Esophagus squamous epithelium (tissue), 5 donors: ENCODE measurements at places on chromosomes 13 and 19.

- no peak for DNase-seq
Measured at GRCh38 chr13:101965096-101965495, 436.8 kb downstream of the FGF14 start.

DNA sequence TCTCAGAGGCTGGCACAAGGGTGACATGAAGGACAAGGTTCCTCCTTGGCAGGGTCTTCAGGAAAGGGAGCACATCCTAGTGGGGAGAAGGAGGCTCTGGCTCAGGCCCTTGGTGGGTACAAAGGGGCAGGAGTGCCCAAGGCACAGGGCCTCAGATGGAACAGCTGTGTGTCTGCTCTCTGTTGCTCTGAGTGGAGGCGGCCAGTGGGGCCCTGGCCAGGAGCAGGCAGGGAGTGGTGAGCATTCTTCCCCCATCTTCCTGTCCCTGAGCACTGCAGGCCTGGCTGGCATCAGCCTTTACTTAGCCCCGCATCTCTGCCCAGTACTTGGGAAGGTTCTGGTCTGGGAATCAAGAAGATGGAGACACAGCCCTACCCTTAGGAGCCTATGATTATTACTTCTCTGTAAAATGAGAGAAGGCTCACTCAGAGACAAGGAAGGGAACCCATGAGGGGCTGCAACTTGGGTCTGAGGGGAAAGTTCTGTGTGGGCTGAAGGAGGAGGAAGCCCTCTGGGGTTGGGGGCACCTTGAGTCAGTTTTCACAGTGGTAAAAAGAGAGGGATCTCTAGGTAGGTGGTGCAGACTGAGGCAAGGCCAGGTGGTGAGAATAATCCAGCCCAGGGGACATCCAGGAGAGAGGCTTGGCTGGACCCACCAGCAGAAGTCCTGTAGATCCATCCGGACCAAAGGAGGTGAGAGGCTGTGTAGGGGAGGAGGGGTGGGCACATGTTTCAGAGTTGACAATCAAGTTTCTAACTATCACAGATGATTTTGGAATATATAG lies 173.5 kb downstream of the TSHZ3 start:
- DNase-seq = no peak

GRCh38 chr13:30509254-30510050 lies 43.7 kb upstream of the HMGB1 start:
- DNase-seq = no peak

DNA sequence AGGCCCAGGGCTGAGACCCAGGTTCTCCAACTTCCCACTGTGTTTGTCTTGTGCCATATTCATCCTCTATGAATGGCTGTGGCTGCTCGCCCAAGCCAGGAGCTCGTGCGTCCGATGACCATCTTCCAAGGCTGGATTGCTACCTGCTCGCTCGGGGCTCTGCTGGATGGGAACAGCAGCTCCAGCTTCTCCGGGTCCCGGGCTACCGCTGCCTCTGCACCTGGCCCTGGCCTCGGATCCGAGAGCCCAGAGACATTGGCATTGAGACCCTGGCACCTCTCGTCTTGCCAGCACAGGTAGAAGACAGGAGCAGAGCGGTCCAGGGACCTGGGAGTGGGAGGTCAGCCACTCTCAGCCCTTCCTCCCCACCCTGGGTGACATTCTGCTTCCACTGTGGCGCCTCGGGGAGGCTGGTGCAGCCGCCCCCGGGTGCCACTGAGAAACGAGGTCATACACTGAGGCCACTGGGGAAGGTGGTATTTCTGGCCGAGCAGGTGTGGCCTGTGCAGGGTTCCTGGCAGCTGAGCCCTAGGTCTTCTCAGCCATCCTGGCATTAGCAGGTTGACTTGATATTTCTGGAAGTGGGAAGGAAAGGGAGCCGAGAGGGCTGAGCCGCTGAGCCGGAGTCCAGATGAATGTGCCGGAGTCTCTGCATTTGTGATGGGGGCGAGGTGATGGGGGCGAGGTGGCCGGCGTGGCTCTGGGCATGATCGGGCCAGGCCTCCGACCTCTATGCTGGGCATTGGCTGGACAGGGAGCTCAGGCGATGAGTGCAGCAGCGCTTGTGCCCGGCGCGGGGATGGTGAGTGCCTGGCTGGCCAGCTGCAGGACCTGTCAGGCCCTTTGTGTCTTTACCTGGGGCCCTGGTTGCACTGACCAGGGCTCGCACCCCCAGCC lies 18.6 kb downstream of the NDUFB7 start:
- no peak for DNase-seq

- no peak for DNase-seq
Measured at GRCh38 chr19:4453232-4454179, 4.1 kb downstream of the UBXN6 start.

DNA sequence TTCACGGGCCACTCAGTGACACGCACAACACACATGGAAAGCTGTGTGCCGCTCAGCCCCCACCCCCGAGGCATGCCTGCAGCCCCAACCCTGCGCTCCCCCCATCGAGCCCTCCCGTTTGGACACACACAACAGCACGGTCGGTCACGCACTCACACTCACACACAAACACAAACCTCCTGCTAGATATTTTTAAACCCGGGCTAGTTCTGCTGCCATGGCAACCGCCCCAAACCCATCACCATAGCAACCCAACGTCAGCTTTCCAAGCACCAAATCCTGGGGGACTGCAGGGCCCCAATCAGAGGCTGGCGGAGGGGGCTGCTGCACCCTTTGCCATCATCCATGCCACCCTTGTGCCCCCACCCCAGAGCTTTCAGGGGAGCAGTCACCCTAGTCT lies 2.5 kb upstream of the NOVA2 start:
- DNase-seq = no peak

DNA sequence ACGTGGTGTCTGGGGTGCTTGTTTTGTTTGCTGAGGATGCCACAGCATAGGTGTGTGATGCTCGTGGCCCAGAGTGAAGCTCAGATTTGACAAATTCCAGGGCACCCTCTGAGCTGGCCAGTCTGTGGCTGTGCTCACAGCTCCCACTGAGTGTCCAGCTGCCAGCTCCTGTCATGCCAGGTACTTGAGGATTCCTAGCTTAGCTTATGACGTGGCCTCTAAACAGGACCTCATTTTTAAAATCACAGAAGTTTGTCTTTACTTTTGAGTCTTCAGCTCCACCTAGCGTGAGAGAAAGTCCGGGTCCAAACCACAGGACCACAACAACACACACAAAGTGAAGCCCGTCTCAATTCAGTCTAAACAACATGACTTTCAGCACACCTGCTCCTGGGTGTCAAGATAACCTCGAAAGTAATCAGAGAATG lies 117.3 kb downstream of the RAB20 start:
- no peak for DNase-seq

DNA sequence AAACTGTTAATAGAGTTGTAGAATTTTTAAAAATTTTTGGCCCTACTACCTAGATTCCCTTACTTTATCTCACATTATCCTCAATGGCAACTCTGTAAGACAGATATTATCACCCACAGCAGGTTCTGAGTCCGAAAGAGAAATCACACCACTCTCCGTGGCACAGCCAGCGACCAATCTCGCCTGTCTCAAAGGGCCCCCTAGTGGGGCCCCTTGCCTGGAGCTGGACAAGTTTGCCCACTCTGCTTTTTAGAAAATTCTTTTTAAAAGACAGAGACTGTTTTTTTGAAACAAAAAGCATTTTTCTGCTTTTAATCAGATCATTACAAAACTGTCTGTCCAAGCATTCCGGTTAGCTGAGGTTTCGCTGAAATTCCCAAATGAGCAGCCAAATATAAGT lies 21.7 kb downstream of the PHF11 start:
- no peak for DNase-seq

DNA sequence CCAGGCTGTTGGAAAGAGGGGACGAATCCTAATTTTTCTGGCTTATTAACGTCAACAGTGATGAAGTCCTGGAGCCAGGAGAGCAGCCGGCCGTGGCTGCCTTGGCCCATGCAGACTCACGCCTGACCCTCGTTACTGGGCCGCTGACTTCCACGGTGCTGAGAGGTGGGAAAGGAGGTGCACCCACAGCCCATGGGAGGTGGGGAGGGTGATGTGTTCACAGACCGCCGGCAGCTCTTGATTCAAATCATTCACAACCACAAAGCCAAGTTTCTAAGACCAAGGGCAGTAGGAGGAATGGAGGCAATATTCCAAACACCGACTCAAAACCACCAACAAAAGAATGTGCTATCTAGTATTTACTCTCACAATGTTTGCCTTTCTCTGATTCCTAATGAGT lies 24.3 kb downstream of the COL4A2 start:
- DNase-seq = no peak

DNA sequence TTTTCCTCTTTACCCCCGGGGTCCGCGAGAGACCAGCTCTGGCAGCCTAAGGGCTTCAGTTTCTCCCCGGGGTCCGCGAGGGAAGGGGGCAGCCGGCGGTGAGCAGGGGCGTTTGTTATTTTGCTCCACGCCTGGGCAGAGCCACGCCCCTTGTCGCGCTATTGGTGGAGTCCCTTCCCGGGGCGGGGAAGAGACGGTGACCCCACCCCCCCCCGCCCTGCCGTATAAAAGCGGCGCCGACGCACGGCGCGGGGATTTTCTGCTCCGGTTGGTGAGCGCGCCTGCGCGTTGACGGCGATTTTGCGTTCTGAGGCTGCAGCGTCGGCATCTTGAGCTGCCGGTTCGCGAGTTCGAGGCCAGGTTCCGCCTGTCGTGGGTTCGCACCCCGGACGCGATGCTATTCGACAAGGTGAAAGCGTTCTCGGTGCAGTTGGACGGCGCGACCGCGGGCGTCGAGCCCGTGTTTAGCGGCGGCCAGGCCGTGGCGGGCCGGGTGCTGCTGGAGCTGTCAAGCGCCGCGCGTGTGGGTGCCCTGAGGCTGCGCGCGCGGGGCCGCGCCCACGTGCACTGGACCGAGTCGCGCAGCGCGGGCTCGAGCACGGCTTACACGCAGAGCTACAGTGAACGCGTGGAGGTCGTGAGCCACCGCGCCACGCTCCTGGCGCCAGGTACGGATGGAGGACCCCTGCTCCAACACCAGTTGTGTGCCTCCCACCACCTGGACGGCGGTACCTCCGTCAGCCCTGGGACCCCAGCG lies at the start of gene ARRDC2:
TSS of gene ARRDC2 (plus strand) at position 254 of the 757 bp plus-strand sequence. CDS start at position 395, 141 bp downstream.
- peak; percentile 75 for DNase-seq

DNA sequence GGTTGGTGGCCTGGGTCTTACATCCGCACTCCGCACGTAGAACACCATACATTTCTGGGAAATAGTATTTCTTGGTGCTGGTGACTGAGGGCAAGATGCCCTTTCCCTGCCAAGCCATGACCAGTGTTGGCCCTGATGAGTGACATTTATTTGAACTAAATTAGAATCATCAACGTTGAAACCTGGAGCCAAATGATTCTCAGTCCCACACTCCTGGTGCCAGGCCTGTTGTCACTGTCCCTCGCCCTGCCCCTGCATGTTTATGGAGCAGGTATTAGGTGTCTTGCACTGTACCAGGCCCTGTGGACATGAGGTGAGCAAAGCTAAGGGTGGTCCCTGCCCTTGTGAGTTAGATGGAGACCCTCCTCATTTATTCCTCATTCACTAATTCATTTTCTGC lies 5.8 kb downstream of the CHST8 start:
- DNase-seq = no peak

- no peak for DNase-seq
Measured at GRCh38 chr19:30362156-30362754, 9.9 kb upstream of the ZNF536 start.

DNA sequence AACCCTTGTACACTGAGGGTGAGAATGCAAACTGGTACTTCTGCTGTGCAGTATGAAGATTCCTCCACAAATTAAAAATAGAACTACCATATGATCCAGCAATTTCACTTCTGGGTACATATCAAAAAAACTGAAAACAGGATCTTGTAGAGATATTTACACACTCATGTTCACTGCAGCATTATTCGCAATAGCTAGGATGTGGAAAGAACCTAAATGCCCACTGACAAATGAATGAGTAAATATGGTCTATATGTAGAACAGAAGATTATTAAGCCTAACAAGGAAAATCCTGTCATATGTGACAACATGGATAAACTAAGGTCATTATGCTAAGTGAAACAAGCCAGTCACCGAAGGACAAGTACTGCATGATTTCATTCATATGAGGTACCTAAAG lies 304.7 kb downstream of the ENOX1 start:
- no peak for DNase-seq

DNA sequence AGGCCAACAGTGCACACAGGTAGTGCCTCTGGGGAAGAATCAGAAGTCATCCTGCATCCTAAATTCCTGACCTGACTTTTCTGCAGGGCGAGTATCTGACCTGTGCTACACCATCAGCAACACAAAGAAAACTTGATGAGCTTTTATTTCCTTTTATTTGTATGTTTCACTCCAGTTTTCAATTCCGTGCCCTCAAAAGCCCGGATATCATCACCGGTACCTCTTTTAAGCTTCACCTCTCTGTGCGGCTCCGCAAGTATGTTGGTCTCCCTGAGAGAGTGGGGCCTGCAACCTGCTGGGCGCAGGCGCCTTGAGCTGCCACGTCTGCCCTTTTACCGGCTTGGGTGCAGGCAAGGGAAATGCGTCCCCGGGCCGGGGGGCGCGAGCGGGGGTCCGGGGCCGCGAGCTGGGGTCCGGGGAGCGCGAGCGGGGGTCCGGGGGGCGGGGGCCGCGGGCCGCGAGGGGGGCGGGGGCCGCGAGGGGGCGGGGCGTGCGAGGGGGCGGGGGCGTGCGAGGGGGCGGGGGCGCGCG lies 4.3 kb upstream of the DUXA start:
- DNase-seq = no peak

GRCh38 chr19:58513213-58513693 lies 1.5 kb upstream of the SLC27A5 start:
- DNase-seq = no peak

- DNase-seq = no peak
Measured at GRCh38 chr19:290372-291005, 714 bp downstream of the PLPP2 start.

DNA sequence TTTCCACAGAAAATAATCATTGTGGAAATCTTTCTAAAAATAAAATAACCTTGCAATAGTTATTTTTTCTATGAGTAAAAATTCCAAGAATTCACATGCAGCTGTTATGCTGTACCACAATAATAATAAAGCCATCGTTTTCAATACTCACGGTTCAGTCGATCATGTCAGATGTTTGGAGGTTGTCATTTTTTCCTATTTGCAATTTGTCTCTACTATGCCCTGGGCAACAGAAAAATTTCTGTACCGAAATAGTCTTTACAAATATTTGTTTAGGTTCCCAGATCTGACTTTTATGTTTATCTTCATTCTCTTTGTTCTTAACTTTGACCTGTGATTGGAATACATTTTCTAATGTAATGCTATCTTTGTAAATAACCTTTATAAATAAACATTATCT lies 79.7 kb downstream of the ESD start:
- no peak for DNase-seq
